Sigmoid colon (tissue), 7 donors: ENCODE measurements at places on chromosomes 13 and 19. TPM values are rescaled to one million over a fixed set of nuclear protein-coding genes. Genes with fewer than 3 reads are reported as not detected.

DNA sequence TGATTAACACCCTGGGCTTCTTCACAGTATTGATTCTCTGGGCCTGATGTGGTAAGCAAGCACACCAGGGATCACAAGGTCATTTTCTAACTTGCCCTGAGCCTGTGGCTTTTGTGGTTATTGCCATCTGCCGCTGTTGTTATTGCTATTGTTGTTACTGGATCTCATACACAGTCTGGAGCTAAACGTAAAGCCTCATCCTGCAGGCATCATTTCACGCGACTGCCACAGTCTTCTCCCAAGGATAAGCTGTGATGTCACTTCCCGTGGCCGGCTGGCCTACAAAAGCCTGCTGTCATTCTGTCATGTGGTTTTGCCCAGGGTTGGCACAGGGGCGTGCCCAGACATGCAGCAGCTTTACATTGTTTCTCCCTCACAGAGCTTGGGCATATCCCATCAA lies 154.0 kb upstream of the GPR12 start:
- DNase-seq = no peak

The ATP8A2 gene
- 1.2 TPM for total RNA-seq

GRCh38 chr19:2252055-2252796 lies 3.1 kb downstream of the AMH start:
- no peak for DNase-seq

GRCh38 chr13:28527629-28528028 lies 32.7 kb upstream of the FLT1 start:
- no peak for DNase-seq

GRCh38 chr19:46081928-46082727 lies 41.3 kb upstream of the IGFL4 start:
- no peak for DNase-seq

The C19orf73 gene
- total RNA-seq = 1.8 TPM

The PTH2 gene
- not detected for total RNA-seq

The TMC4 gene
- total RNA-seq = 1.4 TPM

- DNase-seq = no peak
Observed at GRCh38 chr13:63351533-63351932, 1935.9 kb upstream of the PCDH20 start.

The CDX2 gene
- not detected for total RNA-seq

DNA sequence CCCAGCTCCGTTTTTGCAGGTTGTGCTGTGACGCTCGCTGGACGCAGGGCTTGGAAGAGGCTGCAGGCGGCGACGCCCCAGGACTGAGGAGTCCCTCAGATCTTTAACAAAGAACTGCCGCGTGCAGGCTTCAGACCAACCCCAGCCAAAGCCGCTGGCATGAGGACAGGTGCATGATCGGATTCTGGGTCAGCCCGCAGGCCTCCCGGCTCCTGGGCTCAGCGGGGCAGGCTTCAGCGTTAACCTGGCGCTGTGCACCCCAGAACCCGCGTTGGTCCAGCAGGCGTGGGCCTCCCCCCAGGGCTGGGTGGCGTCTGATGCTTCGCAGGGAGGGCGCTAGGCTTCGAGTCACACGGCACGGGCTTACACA lies 920 bp upstream of the TIMM13 start:
- peak; percentile 84 for DNase-seq

DNA sequence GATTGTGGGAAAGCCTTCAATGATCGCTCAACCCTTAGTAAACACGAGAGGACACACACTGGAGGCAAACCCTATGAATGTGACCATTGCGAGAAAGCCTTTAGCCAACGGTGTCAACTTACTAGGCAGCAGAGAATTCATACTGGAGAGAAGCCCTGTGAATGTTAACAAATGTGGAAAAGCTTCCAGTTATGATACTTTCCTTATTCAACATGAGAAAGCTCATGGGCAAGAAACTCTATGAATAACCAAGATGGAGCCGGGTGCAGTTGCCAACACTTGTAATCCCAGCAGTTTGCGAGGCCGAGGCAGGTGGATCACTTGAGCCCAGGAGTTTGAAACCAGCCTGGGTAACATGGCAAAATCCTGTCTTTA lies 15.8 kb upstream of the ZNF8 start:
- no peak for DNase-seq

DNA sequence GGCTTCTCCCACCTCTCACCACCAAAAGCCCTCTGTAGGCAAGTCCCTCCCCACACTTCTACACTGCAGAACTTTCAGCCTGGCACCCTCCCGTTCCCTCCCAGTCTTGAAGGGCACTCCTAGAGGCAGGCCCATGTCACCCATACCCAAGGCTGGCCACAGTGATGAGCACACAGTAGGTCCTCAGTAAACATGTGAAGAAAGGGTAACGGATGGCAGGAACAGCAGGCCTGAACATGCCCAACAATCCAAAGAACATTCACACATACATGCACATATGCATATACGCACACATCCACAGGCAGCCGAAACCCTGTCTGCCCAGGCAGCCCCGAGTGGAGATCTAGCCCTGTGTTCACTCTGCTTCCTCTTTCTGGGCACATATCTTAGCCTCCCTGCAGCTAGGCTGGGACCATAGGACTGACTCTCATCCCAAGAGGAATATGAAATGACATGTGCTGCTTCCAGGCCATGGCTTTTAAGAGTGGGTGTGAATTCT lies 55.2 kb downstream of the CEBPG start:
- DNase-seq = no peak

DNA sequence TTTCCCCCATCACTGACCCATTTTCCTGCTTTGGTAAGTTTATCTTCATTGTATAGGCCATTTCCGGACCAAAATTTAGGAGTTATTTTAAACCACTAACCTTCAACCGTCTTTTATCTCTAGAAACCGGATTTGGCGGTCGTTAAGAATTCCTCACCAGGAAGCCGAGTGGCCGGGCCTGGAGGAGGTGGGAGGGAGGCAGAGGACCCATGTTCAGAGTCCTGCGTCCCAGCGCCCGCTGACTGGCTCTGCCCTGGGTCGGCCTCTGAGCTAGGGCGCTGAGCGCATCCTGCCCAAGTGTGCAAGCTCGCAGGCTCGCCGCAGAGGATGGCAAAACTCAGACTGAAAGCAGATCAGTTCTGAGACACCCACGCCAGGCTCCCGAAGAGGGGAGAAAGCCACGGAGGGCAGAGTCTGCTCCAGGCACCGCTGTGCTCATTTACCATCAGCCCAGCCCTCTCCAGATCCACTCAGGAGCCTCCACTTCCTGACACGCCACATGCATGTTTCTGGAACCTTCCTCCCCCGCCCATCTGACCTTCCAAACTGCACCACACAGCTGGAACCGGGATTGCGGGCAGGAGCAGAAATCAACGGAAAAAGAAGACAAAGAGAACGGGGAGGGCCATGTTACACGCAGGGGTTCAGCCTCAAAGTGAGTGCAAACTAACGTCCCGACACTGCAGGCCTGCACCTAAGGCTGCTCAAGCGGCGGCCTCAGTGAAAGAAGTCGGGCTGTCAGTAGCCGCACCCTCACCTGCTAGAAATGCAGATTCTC lies 8.3 kb downstream of the COL4A1 start:
- peak; percentile 81 for DNase-seq

The ATP4B gene
- not detected for total RNA-seq

DNA sequence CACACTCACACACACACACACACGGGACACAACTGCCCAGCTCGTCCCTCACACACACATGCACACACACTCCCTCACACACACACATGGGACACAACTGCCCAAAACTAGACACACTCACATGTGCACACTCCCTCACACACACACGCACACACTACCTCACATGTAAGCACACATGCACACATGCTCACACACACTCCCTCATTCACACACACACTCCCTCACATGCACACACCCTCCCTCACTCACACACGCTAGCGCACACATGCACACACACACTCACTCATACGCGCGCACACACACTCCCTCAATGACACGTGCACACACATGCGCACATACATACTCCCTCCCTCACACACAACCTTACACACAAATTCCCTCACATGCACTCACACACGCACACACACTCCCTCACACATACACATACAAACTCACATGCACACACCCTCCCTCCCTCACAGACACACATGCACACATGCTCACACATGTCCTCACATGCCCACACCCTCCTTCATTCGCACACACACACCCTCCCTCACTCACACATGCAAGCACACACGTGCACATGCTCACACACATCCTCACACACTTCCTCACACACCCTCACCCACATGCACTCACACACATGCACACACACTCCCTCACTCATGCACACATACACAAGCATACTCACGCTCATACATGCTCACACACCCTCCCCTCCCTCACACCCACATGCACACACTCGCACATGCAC lies 9.0 kb upstream of the RASA3 start:
- DNase-seq = peak; percentile 17

- DNase-seq = no peak
Observed at GRCh38 chr13:90500569-90500968, 846.9 kb upstream of the MIR17HG start.

The ZNF793 gene
- total RNA-seq = 4.8 TPM

GRCh38 chr19:17775245-17775927 lies 19.6 kb upstream of the B3GNT3 start:
- DNase-seq = no peak

DNA sequence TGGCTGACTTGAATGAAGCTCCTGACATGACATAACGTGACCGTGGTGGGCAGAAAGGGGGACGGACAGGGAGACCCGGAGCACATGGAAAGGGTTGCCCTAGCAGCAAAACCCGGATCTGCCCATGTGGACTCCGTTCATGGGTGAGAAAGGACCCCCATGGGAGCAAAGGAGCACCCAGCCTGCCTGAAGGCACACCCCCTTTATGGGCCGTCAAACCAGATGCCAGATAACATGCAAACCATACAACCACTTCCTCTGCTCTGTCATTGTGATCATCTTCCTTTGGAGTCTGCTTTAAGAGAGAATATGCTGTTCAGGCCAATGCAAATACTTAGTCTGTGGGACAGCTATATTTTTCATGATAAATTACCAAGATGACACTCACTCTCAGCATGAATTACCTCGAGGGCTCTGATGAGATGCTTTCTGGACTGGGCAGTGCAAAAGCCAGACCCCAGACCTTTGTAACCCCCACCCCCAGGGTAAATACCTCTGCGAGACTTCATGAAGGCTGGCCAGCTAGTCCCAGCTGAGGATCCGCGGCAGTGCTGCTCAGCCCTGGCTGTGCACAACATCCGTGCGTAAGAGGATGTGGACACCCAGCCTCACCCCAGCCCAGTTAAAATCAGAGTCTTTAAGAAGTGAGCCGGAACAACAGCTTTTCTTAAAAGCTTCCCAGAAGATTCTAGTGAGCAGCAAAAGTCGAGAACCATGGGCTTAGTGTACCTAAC lies 126.6 kb downstream of the USP12 start:
- no peak for DNase-seq

DNA sequence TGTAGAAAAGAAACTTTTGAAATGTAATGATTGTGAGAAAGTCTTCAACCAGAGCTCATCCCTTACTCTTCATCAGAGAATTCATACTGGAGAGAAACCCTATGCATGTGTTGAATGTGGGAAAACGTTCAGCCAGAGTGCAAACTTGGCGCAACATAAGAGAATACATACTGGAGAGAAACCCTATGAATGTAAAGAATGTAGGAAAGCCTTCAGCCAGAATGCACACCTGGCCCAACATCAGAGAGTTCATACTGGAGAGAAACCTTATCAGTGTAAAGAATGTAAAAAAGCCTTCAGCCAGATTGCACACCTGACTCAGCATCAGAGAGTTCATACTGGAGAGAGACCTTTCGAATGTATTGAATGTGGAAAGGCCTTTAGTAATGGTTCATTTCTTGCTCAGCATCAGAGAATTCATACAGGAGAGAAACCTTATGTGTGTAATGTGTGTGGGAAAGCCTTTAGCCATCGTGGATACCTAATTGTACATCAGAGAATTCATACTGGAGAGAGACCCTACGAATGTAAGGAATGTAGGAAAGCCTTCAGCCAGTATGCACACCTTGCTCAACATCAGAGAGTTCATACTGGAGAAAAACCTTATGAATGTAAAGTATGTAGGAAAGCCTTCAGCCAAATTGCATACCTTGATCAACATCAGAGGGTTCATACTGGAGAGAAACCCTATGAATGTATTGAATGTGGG lies 19.3 kb downstream of the ZNF583 start:
- DNase-seq = no peak

GRCh38 chr13:25876247-25876646 lies 175.6 kb downstream of the SHISA2 start:
- no peak for DNase-seq

The PRSS57 gene
- not detected for total RNA-seq

GRCh38 chr19:9306443-9306842 lies 3.2 kb downstream of the ZNF699 start:
- DNase-seq = no peak

DNA sequence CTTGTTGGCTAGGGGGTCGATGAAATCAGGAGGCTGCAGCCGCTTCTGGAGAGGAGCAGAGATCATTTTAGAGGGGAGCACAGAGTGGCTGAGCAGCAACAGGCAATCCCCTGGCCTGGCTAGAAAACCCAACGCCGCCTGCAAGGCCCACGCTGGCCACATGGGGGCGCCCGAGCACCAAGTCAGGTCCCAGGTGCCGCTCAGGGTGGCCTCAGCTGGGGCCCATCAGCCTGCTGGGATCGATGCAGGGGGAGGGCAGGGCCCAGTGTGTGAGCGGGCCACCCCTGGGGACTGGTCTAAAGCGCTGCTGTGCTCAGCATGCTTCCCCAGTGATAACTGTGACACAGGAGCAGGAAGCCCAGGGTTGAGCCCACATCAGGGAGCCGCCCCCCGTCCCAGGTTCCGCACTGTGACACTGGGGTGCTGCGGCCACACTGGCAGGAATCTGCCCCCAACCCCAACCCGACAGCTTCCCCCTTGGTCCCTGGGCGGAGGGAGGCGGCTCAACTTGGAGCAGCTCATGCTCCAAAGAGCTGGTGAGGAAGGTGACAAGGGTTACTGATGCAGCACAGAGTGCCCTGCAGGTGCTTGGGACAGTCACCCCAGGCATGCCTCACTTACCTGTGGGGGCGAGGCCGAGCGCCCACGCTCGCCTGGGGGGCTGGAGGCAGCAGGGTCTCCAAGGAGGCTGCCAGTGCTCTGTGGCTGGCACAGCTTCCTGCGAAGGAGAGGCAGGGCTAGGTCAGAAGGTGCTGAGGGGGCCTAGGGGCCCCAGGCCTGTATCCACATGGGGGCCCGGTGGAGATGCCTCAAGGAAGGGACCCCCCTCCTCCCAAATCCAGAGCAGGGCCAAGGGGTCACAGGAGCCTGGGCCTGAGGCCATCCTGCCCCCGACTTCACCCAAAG lies 13.3 kb upstream of the ISYNA1 start:
- peak; percentile 93 for DNase-seq

The NECTIN2 gene
- total RNA-seq = 17.5 TPM

GRCh38 chr13:113964251-113964995 lies 9.5 kb downstream of the C13orf46 start:
- DNase-seq = peak; percentile 50

The ELSPBP1 gene
- total RNA-seq = not detected

- DNase-seq = no peak
Observed at GRCh38 chr13:19795956-19796355, 13.2 kb upstream of the PSPC1 start.

The TBXA2R gene
- total RNA-seq = 0.82 TPM
